Right renal cortex interstitium (tissue), 3 donors: ENCODE measurements at places on chromosomes 7 and 10. TPM values are rescaled to one million over a fixed set of nuclear protein-coding genes. Genes with fewer than 3 reads are reported as not detected.

- DNase-seq = no peak
Measured at GRCh38 chr10:86250399-86250798, 116.2 kb downstream of the GRID1 start.

- DNase-seq = no peak
Measured at GRCh38 chr7:17640730-17641377, 299.4 kb downstream of the SNX13 start.

DNA sequence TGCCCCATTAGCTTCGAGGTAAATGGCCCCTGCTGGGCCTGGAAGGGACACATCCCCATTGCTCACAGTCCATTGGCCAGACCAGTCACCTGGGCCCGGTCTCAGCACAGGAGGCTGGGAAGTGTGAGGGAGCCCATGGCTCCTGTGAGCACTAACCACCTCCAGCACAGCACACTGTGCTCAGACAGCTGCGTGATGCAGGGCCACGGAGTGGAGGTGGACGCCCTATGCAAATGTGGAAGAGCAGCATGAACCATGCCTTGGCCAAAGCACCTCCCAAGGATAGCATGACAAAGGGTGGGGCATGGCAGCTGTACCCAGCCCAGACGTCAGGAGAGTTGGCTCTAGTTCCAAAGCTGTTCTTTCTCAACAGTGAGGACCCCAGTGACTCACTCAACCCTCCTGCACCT lies 120.1 kb upstream of the ZMIZ1 start:
- DNase-seq = no peak

DNA sequence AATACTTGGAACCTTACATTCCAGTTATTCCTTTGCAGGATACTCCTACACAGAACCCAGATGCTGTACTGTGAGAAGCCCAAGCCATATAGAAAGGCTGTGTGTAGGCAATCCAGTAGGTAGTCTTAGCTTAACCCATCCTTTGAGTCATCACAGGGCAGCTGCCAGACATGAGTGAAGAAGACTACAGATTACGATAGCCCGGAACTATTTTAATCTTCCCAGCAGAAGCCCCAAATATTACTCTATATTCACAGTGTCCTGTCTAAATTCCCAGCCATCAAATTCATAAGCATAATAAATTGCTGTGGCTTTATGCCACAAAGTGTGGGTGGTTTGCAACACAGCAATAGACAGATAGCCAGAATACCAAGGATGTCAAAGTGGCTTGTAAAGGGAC lies 474.1 kb upstream of the STEAP1 start:
- DNase-seq = no peak

- DNase-seq = no peak
Measured at GRCh38 chr7:39910108-39910869, 39.8 kb upstream of the CDK13 start.

DNA sequence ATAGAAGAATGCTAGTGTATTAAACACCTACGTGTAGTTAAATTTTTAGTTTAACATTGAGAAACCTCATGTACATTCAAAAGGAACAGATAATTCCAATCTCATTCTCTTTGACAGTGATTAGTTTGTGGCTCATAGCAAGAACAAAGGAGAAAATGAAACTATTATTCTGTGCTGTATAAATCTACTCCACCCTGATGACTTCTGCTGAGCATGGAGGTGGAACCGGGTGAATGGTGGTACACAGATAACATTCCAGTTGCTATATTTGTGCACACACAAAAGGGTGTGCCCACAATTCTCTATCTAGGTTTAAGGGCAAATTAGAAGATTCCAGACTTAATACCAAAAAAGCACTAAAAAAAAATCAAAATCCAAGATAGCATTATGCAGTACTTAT lies 17.0 kb upstream of the RALA start:
- DNase-seq = no peak

- no peak for DNase-seq
Measured at GRCh38 chr7:136303162-136303561, 326.0 kb upstream of the MTPN start.

GRCh38 chr7:133358708-133359107 lies 105.8 kb downstream of the EXOC4 start:
- no peak for DNase-seq

DNA sequence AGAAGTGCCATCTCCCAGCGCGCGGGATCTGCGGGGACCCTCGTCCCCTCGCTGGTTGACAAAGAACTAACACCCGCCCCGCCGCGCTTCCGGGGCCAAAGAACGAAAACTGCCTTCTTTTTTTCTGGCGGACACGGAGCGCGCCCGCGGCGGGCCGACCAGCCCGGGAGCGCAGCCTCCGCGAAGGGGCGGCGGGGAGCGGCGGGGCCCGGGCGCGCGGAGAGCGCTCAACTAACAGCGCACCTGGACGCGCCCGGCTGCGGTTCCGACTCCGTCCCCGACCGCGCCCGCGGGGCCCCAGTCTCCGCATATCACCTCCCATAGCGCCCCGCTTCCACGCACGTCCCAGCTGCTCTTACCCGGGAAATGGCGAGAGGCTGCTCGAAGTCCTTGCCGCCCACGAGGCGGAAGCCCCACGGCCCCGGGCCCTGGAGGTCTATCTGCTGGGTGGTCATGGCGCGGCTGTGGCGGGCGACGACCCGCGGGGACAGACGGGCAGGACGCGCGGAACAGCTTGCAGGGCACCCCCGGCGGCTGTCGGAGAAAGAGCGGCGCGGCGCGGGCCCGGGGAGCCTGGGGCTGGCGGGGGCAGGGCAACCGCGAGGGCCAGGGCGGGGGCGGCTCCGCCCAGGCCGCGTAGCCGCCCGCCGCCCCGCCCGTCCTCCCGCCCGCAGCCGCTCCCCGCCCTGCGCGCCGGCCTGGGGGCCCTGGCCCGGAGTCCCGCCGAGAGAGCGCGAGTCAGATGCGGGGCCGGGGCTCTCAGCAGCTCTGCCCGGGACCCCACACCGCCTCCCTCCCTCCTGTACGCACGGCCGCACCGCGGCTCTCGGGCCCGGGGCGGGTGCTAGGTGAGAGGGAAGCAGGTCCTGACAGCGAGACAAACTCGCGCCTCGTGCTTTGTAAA lies at the start of gene PDLIM1:
PDLIM1 (minus strand) TSS at position 543 of the 904 bp plus-strand sequence; CDS start at position 455, 88 bp downstream.
- DNase-seq = no peak

GRCh38 chr10:132503581-132504421 lies 33.8 kb upstream of the INPP5A start:
- DNase-seq = no peak

- peak; percentile 12 for DNase-seq
Measured at GRCh38 chr10:57628592-57629284, 639.0 kb downstream of the IPMK start.

GRCh38 chr10:105921348-105921747 lies 1243.2 kb downstream of the SORCS1 start:
- DNase-seq = no peak

- DNase-seq = no peak
Measured at GRCh38 chr7:5769571-5769970, 11.9 kb downstream of the RNF216 start.

DNA sequence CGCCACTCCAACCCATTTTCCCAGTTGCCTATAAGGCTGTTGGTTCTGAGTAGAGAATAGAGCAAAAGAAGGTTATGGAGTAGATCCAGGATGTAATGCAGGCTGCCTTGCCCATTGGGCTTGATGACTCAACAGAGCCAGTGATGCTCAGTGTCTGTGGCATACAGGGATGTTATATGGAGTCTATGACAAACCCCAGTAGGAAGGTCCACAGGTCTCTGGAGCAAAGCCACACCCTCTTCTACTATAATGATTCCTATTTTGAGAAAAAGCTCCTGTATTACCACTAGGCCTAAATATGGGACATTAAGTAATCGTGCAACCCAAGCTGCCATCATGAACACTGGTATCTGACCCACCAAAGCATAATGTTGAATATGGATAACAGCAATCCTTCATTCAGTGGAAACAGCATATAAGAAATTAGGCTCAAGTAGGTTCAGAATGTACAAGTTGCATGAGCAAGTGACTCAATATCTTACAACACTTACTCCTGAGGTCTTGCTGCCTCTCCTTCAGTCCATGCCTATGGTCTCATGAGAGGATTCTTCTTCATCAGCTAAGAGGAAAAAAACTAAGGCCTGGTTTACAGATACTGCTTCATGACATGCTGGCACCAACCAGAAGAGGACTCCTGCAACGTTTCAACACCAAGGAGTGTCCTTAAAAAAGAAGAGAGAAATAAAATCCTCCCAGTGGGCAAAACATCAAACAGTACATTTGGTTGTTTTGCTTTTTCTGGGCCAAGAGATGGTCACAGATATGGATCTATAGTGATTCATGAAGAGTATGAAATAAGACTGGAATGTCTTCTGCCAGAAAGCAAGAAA lies 14.8 kb upstream of the FHIP2A start:
- DNase-seq = no peak

DNA sequence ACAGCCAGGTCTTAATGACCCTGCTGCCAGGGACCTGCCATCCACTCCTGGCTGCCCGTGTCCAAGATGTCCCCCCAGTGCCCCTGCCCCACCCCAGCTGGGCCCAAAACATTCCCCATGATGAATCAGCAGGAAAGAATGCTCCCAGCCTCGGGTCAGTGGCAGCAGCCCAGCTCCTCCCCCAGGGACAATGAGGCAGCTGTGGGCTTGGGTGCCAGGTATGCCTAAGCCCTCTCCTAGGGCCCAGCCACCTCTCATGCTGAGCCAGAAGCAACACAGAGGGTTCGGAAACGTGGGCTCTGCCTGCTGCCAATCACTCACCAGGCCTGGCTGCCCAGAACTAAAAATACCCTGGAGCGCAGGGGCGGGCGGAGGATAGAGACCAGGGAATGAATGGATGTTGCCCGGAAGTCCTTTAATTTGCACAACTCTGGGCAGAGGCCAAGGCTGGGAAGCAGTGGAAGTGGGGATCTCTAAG lies 1.5 kb upstream of the LOXL4 start:
- DNase-seq = no peak

MAGI2 gene
- 39.1 TPM for polyA plus RNA-seq

RNF32 gene
- 2.9 TPM for polyA plus RNA-seq

KLLN gene
- polyA plus RNA-seq = 1.5 TPM

TMEM236 gene
- 0.26 TPM for polyA plus RNA-seq

BZW2 gene
- polyA plus RNA-seq = 79.3 TPM
